ENCODE measurements at places on chromosomes 3 and 15. TPM values are rescaled to one million over a fixed set of nuclear protein-coding genes. Genes with fewer than 3 reads are reported as not detected.

The SMCO1 gene
- total RNA-seq = not detected

DNA sequence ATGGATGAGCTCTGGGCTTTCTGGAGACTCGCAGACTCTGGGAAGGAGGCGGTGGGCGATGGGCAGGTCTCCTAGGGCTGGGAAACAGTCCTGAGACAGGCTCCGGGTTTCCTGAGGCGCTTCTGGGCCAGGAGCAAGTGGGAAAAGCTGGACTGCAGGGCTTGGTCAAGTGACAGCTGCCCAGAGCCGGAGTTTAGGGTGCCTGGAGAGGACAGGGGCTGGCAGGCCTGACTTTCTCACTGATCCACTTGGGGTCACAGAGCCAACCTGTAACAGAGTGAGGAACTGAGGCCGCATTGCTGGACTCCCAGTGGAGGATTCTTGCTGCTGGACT lies 107.9 kb downstream of the APBA2 start:
- no peak overlapping the region for H3K27ac ChIP-seq
- H3K36me3 ChIP-seq = no peaks in the 10 kb centered on the region
- H3K4me3 ChIP-seq = no peak overlapping the region
- H3K27me3 ChIP-seq = no peaks in the 10 kb centered on the region
- no peak for DNase-seq

DNA sequence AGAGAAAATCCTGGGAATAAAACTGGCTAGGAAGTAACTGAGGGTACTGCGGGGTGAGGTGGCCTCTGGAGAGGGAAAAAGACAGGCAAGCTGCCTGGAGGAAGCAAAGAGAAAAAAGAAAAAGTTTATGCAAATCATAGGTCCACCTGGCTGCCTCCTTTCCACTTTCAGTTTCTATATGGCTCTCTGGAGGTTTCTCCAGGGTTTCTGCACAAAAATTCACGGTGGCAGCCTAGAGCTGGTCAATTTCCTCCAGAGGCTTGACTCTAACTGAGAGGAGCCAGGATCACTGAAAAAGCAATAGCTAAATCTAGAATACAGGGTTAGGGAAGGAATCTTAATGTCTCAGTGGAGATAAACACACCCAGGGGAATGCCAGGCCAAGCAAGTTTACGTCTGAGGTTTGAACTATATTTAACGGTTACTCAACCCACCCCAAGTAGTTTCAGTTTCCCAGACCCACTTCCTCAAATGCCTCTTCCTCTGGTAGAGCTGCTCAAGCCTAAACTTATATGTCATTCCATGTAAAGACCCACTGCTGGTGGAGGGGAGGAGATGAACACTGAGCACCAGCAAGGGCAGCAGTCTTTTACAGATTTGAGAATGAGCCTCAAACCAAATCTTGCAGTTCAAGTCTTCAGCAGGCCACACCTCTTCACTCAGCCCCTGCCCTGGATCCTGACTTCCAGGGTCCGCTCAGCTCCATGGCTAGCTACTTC lies 5.7 kb downstream of the LYSMD2 start:
- H3K27ac ChIP-seq = peak overlapping the region; percentile 37
- peak; percentile 78 for DNase-seq
- H3K4me3 ChIP-seq = peak overlapping the region; percentile 16
- no peaks in the 10 kb centered on the region for H3K27me3 ChIP-seq

DNA sequence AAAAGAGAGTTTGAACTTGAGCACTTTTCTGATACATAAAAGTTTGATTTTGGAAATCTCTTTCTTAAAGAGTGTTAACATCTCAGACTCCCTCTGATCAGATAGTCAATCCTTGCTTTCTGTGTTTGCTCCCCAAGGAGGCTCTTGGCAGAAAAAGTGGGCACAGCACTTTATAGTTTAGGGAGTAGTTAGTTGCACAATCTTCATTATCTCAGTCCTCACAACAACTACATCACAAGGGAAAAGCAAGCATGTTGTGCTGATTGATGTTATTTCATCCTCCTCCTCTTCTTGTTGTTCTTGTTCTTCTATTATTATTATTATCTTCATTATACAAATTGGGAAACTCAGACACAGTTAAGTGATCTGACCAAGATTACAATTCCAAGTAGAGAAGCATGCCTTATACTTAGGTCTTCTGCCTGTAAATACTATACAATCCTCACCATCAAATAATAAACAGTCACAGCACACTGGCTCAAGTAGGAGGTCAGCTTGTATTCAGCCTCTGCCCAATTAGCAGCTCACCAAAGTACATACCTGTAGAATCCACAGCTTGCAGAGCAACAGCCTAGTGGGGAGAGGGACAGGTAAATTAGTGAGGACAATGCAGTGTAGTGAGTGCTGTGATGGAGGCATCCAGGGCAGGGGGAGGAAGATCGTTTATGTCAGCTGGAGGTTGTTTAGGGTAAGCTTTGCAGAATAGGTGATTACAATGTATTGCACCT lies 304.1 kb upstream of the MME start:
- DNase-seq = no peak
- H3K27me3 ChIP-seq = no peaks in the 10 kb centered on the region
- H3K27ac ChIP-seq = no peak overlapping the region
- H3K36me3 ChIP-seq = no peaks in the 10 kb centered on the region
- no peak overlapping the region for H3K4me3 ChIP-seq

DNA sequence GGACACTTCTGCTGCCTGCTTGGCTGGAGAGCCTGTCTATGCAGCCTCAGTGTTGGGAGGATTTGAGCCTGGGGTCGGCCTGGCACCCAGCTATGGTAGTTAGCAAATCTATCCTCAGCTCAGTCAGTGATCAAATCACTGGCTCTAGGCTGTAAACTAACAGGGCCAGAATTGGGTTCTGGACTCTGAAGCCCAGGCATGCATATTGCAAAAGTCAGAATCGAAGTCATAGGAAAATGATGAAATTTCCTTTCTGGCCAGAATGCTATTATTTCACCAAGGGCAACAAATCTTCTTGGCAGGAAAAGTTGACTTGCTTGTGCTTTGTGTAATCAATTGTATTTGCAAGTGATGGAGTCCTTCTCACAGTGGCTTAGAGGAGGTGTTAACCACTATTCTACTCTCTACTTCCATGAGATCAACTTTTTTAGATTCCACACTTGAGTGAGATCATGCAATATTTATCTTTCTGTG lies 482.6 kb upstream of the TPRG1 start:
- H3K4me1 ChIP-seq = peaks cover 5% of the 10 kb centered on the region
- no peaks in the 10 kb centered on the region for H3K36me3 ChIP-seq
- H3K27me3 ChIP-seq = no peaks in the 10 kb centered on the region
- peak overlapping the region; percentile 22 for H3K27ac ChIP-seq
- DNase-seq = peak; percentile 87

DNA sequence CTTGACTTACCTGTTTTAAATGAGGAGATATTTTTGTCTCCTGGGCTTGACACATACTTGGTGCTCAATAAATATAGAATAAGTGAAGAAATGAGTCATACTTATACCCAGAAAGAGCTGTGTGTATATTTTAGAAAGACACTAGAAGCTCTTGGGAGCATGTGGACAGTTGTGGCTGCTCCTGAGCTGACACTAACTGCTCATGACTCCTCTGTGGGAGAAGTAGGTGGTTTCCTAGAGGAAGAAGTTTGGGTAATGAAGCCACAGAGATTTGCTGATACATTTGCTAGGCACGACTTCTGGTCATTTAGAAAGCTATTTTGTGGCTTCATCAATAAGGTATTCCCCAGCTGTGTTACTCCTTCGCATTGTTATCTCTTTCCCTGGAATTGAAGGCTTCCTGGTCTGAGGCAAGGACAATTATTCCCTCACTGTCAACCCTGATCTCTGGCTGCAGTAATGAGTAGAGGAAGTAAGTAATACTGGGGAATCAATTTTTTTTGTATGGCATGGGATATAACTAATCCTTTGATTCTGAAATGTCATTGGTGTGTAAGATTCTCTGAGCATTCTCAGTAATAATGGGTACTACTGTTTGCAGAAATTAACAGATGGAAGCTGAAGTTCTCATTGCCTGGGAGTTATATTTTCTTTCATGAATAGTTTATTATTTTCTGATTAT lies 79.6 kb upstream of the DCBLD2 start:
- no peaks in the 10 kb centered on the region for H3K36me3 ChIP-seq
- H3K4me1 ChIP-seq = peaks cover 11% of the 10 kb centered on the region
- no peaks in the 10 kb centered on the region for H3K27me3 ChIP-seq
- H3K27ac ChIP-seq = peak overlapping the region; percentile 49

The FANCD2OS gene
- not detected for total RNA-seq

The GATA2 gene
- total RNA-seq = 0.83 TPM

DNA sequence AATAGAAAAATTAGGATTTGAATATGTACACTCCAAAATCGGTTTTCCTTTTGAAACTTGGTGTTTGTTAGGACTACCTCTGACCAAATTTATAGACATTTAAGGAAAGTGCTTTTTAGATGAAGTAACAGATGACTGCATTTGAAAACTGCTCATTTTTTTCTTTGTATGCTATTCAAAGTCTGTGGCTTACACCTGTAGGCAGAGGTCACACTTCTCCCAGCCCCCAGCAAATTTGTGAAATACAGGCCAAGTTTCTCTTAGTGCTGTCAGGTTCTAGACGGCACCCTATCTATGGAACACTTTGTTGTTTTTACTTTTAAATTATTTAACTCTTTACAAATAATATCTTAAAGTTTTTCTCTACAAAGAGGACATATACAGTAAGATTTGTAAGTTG lies 100.8 kb upstream of the C15orf61 start:
- H3K4me1 ChIP-seq = no peaks in the 10 kb centered on the region
- H3K4me3 ChIP-seq = no peak overlapping the region
- no peaks in the 10 kb centered on the region for H3K36me3 ChIP-seq
- no peak overlapping the region for H3K27ac ChIP-seq
- H3K27me3 ChIP-seq = no peaks in the 10 kb centered on the region

DNA sequence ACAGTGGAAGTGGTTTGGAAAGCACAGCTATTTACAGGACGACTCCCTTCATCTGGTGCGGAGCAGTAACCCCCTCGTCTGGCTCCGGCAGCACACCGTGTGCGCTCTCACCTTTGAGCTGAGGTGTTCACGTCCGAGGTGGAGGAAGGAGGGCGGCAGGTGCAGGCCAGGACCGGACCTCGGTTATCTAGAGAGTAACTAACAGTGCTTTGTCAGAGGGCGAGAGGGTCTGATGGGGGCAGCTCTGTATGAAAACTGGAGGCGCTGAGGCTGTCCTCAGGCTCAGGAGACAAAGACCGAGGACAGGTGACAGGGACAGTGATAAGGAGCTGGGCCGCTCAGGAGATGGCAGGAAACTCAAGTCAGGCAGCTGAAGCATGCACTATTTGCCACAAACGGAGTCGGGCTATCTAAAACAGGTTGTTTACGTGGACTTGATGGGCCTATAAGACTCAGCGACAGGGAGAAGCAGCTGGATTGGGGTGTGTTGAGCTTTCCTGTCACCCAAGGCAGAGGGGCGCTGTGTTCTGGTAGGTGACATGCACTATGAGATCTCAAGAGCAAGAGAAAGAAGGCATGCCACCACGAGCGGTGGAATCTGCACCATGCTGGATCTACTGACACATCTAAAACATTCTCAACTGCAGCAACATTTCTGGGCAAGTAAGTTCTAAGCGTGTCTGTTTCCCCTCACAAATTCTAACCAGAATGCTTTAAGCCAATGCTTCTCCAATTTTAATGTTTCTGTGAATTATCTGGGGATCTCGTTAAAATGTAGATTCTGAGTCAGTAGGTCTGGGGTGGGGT lies 155.2 kb downstream of the XXYLT1 start:
- DNase-seq = no peak
- peaks cover 4% of the 10 kb centered on the region for H3K4me1 ChIP-seq
- H3K27ac ChIP-seq = no peak overlapping the region

- H3K4me3 ChIP-seq = no peak overlapping the region
- H3K27me3 ChIP-seq = no peaks in the 10 kb centered on the region
- H3K36me3 ChIP-seq = no peaks in the 10 kb centered on the region
- no peak overlapping the region for H3K27ac ChIP-seq
- no peak for DNase-seq
- H3K4me1 ChIP-seq = no peaks in the 10 kb centered on the region
Measured at GRCh38 chr3:126371096-126371705, 14.0 kb upstream of the KLF15 start.

All from fibroblast of lung (primary cell).